DND-41 (cell line): ENCODE measurements at places on chromosomes 6 and 20.

GRCh38 chr6:92647630-92648029, 771.7 kb downstream of the EPHA7 start:
- H3K27ac ChIP-seq, result no peak overlapping the region
- H3K27me3 ChIP-seq, result no peaks in the 10 kb centered on the region
- H3K4me1 ChIP-seq, result no peaks in the 10 kb centered on the region
- no peak for DNase-seq
- H3K36me3 ChIP-seq, result no peaks in the 10 kb centered on the region

DNA sequence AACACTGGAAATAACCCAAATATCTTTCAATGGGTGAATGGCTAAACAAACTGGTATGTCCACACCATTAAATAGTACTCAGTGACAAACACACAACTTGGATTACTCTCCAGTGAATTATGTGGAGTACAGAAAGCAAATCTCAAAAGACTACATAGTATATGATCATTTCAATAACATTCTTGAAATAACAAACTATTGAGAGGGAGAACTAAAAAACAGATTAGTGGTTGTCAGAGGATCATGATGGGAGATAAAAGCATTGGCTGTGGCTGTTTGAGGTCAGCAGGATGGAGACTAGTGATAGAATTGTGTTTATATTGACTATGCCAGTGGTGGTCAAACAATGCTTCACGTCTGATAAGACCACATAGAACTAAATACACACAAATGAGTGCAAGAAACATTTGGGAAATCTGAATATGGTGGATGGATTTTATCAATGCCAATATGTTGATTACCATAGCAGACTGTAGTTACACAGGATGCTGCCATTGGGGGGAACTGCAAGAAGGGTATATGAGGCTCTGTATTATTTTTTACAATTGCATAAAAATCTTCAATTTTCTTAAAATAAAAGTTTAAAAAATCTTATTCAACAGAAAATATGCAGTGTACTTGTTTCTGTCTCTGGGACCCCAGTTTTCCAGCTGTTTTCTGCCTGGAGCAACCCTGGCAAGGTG, 242.0 kb downstream of the TBXT start:
- no peak for DNase-seq
- no peaks in the 10 kb centered on the region for H3K27me3 ChIP-seq
- H3K4me3 ChIP-seq, result no peak overlapping the region

GRCh38 chr6:110415086-110415916, at the start of gene DDO:
Gene DDO, minus strand, starts transcription at chr6:110415575. Its CDS starts 2,113 bp downstream, at chr6:110413462.
- no peak within 1 kb of the TSS for H3K27ac ChIP-seq
- peaks cover 3% of the 10 kb centered on the region; the same call in 1 of the 2 replicates for H3K4me1 ChIP-seq
- no peaks in the 10 kb centered on the region for H3K27me3 ChIP-seq

DNA sequence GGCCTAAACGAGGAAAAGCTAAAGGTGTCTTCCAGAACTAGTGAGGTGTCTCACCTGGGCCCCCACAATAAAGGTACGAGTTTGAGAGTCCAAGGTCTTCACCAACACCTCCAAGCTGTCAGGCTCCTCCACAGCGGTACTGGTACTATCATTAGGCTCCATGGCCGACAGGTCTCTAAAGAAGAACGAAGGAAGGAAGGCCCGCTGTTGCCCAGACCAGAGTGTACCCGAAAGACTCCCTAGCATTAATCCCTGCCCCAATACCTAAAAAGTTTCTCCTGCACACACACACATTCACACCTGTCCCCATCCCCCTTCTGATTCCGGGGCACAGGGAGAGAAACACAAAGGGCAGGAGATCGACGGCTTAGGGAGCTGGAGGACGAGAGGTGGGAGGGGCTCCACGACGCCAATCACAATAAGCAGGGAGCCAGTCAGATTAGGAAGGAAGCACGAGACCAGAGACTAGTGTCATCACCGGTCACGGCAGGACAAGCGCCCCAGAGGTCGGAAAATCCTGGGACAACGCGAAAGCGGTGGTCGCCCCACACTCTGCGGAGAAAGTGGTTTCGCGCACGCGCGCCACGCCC, 764 bp downstream of the BAG6 start:
- H3K27me3 ChIP-seq, result no peaks in the 10 kb centered on the region
- H3K36me3 ChIP-seq, result peaks cover 58% of the 10 kb centered on the region
- DNase-seq, result no peak
- H3K4me3 ChIP-seq, result peak overlapping the region; percentile 84
